T-helper 1 cell (primary cell): ENCODE measurements at places on chromosomes 6 and 20.
A peak's percentile ranks its signal among the peaks of the same experiment; 100 is the strongest.

DNA sequence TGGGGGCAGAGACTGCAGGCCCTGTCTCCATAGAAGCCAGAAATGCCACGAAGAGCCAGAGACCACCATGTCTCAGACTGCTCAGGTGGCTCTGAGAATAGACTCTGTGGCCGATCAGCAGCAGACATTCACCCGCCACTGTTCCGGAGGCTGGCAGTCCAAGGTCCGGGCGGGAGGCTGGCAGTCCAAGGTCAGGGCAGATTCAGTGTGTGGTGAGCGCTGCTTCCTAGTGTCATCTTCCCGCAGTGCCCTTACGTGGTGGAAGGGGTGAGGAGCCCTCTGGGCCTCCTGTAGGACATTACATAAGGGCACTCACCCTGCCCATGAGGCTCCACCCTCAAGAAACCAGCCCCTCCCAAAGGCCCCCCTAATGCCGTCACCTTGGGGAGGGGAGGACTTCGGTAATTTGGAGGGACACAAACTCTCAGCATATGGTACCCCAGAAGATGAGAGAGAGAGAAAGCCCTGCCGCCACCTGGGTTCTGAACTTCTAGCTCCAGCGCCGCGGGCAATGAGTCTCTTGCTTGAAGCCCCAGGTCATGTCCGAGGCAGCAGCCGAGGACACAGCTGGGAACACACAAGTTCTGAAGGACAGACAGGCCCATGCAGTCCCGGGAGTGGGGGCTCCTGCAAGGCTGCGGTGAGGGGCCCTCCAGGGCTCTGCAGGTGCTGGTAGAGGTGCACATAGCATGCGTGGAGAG lies 36.4 kb downstream of the DACT2 start:
- DNase-seq = no peak

GRCh38 chr20:63696628-63697356 lies at the start of gene TNFRSF6B:
TSS of gene TNFRSF6B (plus strand) at chr20:63696652. CDS start at chr20:63696768, 116 bp downstream.
- peak; percentile 13 for DNase-seq

DNA sequence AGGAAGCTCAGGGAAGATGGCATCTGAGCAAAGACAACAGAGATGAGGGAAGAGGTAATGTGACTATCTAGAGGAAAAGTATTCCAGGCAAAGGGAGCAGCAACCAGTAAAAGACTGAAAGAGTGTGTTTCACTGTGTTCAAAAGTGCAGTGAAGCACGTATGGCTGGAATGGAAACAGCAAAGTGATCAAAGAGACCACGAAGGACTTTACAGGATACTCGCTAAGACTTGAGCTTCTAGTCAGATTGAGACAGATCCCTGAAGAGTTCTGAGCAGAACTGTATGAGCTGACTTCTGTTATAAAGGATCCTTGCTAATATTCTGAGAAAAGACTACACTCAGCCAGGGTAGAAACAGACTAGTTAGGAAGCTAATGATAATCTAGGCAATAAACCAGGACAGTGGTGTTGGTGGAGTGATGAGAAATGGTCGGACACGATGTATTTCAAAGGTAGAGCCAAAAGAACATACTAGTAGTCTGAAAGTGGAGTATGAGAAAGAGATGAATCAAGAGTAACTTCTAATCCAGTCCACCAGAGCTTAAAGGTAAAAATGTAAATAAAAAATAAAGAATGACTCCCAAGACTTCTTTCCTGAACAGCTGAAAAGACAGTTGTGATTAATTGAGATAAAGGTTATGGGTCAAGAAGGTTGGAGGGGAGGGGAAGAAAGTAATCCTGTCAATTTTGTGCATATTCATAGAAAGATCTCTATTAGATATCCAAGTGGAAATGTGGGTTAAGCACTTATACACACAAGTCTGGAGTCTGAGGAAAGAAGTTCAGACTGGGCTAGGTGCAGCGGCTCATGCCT lies 14.2 kb downstream of the SEC63 start:
- no peak for DNase-seq

GRCh38 chr20:48779435-48779834 lies 48.4 kb downstream of the PREX1 start:
- DNase-seq = no peak

DNA sequence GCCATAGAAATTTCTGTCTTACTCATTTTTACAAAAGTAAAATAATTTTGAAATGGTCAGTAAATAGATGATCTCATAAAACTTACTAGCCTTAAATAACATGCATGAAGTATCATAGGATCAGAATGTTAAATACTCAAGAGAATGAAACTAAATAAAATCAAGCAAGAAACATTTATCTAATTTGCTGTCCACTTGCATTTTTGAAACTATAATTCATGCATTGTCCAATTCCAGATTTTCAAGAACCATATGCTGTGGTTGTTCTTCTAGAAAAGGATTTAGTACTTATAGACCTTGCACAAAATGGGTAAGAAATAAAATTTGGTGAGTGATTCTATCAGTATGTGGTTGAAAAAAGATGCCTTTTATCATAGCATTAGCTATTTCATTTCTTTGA lies 107.0 kb downstream of the STXBP5 start:
- no peak for DNase-seq

DNA sequence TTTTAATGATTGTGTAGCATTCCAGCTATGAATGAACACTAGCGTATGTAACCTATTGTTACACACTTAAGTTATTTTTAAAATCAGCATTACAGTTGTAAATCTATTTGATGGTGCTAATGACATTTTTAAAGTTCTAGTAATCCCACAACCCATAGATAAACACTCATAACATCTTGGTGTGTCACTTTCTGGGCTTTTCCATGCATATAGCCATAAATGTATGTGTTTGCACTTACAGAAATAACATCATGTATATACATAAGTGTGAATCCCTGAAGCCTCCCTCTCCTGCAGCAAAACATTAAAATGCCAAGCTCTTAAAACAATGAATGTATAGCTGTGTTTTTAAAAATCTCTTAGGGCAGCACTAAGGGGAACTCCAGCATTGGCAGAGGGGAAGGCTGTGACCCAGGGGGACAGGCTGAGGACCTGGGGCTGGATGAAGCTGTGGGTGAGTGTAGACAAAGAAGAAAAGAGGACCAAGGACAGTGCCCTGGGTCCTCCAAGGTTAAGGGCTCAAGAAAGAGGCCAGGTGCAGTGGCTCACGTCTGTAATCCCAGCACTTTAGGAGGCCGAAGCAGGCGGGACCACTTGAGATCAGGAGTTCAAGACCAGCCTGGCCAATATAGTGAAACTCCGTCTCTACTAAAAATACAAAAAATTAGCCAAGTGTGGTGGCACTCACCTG lies 929 bp upstream of the CENPB start:
- DNase-seq = no peak

DNA sequence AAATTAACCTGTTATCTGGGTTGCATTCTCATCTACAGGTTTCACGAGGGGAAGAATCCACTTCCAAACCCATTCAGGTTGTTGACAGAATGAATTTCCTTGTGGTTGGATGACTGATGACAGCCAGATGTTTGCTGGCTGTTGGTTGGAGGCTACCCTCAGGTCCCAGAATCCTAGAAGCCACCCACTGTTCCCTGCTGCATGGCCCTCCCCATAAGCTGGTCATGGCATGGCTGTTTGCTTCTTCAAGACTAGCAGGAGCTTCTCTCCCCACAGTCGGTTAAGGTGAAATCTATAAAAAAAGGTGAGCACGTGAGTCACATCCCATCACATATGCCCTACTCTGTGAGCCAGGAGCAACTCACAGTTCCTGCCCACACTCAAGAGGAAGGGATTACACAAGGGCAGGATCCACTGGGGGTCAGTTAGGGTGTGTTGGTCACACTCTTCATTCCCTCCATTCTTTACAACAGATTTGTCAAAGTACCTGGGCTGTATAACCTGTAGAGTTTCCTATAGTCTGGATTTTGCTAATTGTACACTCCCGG lies 19.5 kb upstream of the RPS10 start:
- DNase-seq = no peak

- no peak for DNase-seq
Observed at GRCh38 chr6:103081126-103081525, 1687.6 kb downstream of the GRIK2 start.
